Naive thymus-derived CD4-positive, alpha-beta T cell (primary cell): ENCODE measurements at places on chromosomes 6 and 20. TPM values are rescaled to one million over a fixed set of nuclear protein-coding genes. Genes with fewer than 3 reads are reported as not detected.

Gene HLA-DRB5
- total RNA-seq: 0.68 TPM

Gene SAMHD1
- 271 TPM for total RNA-seq

Gene EDEM2
- 24.2 TPM for total RNA-seq

Gene SIM1
- total RNA-seq: not detected

Gene NNAT
- total RNA-seq: not detected

Gene NMBR
- not detected for total RNA-seq

Gene PACSIN1
- 0.57 TPM for total RNA-seq

Gene PPP2R5D
- 19.7 TPM for total RNA-seq

Gene SRSF12
- total RNA-seq: not detected

Gene PDE7B
- total RNA-seq: 1.7 TPM

Gene CCM2L
- total RNA-seq: not detected

Gene CYB5R4
- 21.0 TPM for total RNA-seq

Gene GABRR2
- 1.5 TPM for total RNA-seq

Gene PNPLA1
- total RNA-seq: 0.66 TPM

Gene TFAP2B
- total RNA-seq: not detected

Gene EPB41L2
- 24.6 TPM for total RNA-seq

Gene TTLL9
- not detected for total RNA-seq
